ENCODE measurements at places on chromosomes 7 and 10.

- peak; percentile 75 for DNase-seq
Measured at GRCh38 chr10:74921744-74922143, 95.3 kb downstream of the KAT6B start.

DNA sequence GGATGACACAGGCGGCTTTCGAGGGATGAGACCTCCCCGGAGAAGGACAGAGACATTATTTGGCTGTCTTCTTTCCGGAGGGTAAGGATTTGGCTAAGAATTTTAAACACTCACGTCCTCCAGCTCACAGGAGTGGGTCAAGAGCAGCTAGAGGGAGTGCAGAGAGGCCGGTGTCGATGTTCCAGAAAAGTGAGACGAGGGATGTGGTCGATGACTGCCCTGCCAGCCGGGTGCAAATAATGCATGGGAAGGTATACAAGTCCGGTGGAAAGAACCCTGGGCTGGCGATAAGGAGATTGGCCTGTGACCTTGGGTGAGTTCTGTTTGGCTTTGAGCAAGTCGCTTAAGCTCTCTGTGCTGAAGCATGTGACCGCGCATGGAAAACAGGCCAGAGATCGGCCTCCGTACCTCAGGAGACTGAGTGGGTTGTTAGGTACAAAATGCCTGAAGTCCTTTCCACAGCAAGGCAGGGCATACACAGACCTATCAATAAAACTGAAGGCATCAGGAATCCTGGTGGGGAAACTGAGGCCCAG is 149.1 kb downstream of the UBE2H start:
- no peak for DNase-seq

GRCh38 chr7:149860821-149861727 is 12.7 kb upstream of the ATP6V0E2 start:
- no peak for DNase-seq

- no peak for DNase-seq
Measured at GRCh38 chr10:113057948-113058522, 108.0 kb downstream of the TCF7L2 start.

GRCh38 chr10:91034494-91035159 is 113.7 kb upstream of the ANKRD1 start:
- DNase-seq, result no peak

DNA sequence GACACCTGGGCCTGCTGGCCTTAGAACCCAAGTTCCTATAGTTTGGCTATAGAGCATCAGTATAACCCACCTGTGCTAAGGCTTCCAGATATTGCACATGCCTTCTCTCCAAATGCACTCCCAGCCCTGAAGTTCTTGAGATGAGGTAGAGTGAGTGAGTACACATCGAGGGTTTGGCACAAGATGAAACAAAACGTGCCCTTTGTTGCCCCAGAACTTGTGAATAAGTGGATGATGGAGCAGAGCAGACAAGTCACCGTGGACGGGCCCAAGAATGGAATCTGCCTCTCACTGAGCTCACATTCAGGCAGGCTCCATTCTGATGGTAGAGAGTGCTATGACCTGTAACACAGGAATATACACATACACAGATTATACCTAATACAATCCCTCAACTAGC is 73.0 kb upstream of the STK17A start:
- no peak for DNase-seq

- no peak for DNase-seq
Measured at GRCh38 chr10:16814012-16814411, 3.2 kb downstream of the RSU1 start.

DNA sequence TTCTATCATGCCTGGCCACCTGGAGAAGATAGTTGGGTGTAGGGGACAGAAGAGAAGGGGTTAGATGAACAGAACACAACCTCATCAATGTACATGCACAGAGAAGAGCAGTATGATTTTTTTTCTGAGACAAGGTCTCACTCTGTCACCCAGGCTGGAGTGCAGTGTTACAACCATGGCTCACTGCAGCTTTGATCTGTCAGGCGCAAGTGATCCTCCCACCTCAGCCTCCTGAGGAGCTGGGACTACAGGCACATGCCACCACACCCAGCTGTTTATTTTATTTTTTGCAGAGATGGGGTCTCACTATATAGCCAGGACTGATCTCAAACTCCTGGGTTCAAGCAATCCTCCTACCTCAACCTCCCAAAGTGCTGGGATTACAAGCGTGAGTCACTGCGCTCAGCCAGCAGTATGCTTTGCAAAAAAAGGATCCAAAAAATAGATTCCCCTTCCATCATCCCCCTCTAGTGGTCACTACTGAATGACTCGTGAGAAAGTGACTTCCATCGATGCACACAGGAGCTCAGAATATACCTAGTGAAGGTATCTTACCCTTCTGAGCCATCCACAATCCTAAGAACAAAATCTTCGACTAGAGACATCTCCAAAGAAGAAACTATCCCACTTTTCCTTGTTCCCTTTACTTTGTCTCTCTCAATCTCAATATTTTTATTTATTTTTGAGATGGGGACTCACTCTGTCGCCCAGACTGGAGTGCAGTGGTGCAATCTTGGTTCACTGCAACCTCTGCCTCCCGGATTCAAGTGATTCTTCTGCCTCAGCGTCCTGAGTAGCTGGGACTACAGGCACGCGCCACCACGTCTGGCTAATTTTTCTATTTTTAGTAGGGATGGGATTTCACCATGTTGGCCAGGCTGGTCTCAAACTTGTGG is 21.0 kb downstream of the ZCWPW1 start:
- DNase-seq, result peak; percentile 66

- peak; percentile 63 for DNase-seq
Measured at GRCh38 chr7:116786791-116787443, 75.5 kb upstream of the CAPZA2 start.

DNA sequence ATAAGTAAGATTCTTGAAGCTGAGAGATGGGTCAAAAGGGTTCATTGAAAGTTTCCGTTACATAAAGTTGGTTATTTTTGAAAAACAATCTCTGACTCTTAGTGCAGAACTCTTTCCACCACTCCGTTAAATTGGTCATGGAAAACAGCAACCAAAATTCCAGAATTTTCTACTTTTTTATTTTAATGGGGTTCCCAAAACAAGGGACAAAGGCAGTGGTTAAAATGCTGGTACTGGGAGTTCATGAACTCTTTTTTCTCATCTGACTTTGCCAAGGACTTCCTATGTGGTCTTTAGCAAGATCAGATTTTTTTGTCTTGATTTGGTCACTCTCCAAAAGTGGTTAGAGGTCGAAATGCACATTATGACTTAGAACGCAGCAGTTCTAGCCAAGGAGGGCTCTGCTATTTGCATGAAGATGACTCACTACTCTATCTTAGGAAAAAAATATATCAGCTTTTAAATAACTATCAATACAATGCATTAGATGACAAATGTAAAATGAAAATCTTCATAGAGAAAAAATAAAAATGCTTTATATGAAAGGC is 145.7 kb downstream of the REEP3 start:
- DNase-seq, result no peak

GRCh38 chr10:122126763-122127659 is 138.0 kb downstream of the TACC2 start:
- peak; percentile 82 for DNase-seq

- DNase-seq, result no peak
Measured at GRCh38 chr10:74887614-74888284, 61.3 kb downstream of the KAT6B start.

GRCh38 chr7:22586101-22586785 is 86.3 kb upstream of the STEAP1B start:
- DNase-seq, result no peak

DNA sequence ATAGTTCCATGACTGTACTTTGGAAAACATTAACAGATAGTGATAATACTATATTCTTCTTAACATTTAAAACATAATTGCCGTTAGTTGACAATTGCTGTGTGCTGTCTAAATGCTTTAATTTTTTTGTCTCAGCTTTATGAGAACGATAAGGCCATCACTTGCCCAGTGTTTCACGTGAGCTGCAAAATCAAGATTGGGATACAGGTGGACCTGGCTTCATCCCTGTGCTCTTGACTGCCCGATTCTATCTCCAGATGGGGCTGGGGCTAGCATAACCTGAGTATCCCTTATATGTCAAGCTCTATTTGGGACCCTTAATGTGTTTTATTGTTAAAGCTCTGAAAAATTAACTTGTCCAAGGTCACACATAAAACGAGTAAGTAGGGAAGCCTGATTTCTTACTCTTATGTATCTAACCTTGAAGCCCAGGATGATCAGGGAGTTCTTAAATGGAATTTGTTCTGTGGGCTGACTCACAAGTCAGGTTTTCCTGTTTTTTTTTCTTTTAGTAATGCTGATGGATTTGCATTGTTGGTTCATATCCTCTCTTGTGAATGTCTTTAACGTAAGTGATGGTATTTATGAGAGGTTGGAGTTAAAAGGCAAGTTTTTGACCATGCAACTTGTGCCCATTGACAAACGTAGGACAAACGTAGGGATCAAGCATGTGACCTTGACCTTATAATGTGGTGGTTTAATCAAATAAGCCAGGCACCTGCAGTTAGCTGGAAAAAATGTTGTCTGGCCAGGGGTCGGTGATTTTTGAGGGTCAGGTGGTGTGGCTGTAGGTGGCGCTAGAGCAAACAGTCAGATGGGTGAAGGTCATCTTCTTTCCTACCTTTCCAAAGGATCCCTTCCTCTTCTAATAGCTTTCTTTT is 3.6 kb downstream of the PRKAR2B start:
- no peak for DNase-seq

DNA sequence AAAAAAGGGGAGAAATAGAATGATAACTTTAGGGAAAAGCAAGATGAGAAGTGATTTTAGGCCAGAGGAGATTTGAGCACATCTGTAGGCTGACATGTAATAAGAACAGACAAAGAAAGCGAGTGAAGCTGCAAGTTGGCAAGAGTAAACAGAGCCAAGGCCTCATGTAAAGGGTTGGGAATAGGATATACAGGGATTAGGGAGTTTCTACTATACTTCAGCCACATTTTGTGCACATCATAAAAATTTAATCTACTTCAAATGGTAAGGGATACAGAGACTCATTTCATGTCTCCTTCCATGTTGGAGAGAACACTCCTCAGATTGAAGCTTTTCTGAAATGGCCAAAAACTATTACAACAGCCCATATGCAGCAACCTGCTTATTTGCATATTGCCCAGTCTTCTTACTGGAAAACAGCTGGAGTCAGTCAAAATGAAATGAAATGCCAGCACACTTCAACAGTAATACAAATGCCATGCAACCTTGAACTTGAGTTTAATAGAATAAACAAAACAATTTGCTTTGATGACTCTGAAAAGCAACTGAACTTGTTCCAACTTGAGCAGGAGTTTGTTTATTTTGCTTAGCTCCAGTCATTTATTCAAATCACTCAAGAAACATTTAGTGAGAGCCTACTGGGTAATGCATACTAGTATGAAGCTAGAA is 49.9 kb downstream of the NRCAM start:
- DNase-seq, result no peak

DNA sequence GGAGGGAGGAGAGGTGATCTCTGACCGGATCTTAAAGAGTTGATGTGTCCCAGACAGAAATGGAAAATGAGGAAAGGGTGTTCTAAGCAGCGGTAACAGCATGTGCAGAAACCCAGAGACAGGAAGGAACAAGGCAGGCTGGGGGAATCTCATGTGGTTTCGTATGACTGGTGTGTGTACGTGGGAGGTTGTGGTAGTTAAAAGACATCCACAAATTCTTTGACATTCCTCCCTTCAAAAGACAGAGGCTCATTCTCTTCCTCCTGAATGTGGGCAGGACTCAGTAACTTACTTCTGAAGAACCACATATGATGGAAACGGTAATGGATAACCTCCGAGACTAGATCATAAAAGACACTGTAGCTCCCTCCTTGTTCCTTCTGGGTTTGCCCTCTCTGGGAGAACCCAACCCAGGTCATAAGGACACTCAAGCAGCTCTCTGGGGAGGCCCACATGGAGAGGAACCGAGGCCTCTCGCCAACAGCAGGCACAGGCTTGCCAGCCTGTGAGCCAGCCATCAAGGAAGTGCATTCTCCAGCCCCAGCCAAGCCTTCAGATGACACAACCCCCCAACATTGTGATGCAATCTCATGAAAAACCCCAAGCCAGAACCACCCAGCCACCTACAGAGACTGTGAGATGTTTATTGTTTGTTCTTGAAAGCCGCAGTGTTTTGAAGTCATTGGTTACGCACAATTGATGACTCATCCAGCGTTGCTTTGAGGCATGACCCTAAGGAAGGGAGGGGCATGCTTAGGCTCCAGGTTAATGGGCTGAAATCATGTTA is 116.0 kb downstream of the SLIT1 start:
- DNase-seq, result no peak

DNA sequence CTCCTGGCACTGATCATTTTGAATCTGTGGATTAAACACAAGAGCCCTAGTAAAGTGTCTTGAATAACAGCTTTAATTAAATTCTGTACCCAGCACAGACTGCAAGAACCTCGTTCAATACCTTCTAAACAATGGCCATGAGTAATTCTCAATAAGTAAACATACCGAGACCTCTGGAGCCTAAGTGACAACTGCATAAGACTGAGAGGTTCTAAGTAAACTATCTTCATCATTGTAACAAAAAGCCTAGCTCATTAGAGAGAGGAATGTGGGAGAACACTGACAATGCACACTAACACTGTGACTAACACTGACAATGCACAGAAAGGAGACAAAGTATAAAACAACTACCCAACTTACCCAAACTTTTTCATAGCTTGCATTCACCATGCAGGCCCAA is 117.4 kb downstream of the ELAPOR2 start:
- no peak for DNase-seq

GRCh38 chr7:27464970-27465369 is 197.7 kb downstream of the HIBADH start:
- DNase-seq, result no peak

- no peak for DNase-seq
Measured at GRCh38 chr7:84073186-84073875, 121.3 kb downstream of the SEMA3A start.

- DNase-seq, result no peak
Measured at GRCh38 chr7:38801786-38802185, 107.2 kb downstream of the VPS41 start.

- no peak for DNase-seq
Measured at GRCh38 chr7:92714280-92714679, 122.1 kb downstream of the CDK6 start.

DNA sequence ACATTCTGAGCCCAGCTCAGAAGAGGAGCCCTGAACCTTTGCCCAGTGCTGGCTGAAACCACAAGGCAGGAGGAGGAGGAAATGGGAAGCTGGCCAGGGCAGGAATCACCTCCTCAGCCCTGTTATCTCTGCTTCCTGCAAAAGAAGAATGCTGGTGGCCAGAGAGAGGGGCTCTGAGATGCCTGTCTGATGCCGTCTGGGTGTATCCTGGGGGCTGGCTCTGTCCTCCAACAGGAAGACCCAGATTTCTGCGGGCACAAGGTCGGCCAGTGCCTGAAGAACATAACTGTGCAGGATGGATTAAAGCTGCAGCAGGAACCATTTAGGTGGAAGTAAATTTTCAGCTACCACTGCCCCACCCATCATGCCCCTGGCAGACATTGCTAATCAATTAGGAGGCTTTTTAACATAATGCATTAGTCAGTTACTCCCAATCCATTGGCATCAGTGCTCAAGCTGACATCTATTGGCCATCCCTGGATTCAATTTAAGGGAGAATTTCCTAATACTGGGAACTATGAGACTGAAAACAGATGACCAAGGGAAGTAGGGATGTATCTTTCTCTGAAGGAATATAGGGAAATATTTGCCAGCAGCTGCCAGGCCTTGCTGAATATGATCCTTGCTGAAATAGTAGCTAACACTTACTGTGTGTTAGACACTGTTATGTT is 67.7 kb downstream of the COL13A1 start:
- peak; percentile 53 for DNase-seq

Data from RCC 7860 (cell line).